ENCODE measurements at places on chromosomes 12 and 14.

DNA sequence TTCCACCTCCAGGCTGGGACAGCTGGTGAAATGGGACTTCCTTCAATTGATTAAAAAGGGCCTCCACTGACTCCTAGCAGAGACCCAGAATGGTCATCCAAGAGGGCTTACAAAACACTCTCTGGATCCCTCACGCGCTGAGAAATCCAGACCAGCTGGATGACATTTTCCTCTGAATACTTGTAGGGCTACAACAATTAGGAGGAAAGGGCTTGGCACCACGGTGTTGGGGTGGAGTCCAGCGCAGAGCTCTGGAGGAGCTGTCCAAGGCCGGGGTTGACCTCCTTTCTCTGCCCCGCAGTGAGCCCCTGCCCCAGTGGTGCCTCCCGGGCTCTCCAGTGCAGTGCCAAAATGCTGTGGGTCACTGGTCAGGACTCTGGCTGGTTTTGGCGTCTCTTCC lies 189.0 kb upstream of the CCND2 start:
- DNase-seq, result no peak

GRCh38 chr14:76761960-76762410 lies 717 bp downstream of the VASH1 start:
- DNase-seq, result no peak

DNA sequence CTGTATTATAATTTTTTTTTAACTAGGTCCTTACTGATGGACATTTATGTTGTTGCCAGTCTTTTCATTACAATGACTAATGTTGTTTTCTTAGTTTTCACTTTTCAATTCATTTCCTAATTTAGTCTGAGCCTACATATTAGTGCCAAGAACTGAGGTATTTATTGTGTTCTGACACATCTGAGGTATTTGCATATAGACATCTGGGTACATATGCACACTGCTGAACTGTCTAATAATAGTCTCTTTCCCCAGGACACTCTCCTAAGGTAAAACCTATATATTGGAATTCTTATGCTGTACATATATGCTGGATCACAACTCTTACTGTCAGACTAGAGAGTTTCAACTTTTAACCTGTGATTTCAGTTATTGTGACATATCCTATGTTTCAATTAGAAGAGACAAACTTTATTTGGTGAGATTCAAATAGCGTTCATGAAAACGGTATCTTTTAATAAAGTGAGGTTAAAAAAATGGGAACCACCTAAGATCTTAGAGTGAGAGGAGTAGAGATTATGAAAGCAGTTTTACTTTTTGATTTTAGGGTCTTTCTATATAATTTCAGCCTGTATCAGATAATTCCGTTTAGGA lies 263.2 kb downstream of the RAD51B start:
- DNase-seq, result no peak

GRCh38 chr12:64083285-64084210 lies 138.5 kb downstream of the KICS2 start:
- peak; percentile 69 for DNase-seq

DNA sequence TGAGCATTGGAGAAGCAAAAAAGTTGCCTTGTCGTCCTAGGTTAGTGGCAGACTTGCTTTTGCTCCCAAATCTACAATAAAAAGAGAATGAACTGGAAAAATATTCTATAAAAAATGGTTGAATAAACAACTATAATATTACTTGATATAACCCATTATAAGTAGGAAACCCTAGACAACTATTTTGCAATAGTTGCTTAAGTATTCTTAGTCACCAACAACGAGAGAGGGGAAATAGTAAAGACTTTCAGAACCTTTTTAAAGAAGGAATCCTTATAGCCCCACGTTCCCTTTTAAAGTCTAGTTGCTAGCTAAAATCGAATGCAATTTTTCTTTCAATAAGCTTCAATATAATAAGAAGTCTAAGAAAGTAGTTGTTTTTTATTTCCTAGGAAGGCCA lies 17.5 kb downstream of the AQP6 start:
- no peak for DNase-seq

GRCh38 chr12:81615026-81615588 lies 144.0 kb downstream of the PPFIA2 start:
- DNase-seq, result no peak

DNA sequence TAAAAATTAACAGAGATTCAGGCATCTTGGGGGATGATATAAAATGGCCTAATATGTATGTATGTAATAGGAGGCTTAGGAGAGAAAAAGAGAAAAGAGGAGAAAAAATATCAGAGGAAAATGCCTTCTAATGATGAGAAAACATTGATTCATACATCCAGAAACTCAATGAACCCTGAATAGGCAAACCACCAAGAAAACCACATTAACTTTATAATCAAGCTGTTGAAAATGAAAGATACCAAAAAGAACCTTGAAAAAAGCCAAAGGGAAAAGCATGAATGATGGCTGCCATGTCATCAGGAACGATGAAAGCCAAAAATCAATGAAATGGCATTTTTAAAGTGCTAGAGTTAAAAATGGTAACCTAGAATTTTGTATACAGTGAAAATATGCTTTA lies 180.2 kb downstream of the EPS8 start:
- no peak for DNase-seq

- DNase-seq, result no peak
Measured at GRCh38 chr12:92036061-92036620, 109.5 kb downstream of the BTG1 start.

- no peak for DNase-seq
Measured at GRCh38 chr14:104434214-104435076, 145.1 kb upstream of the C14orf180 start.

GRCh38 chr12:8831116-8831515 lies 8.7 kb downstream of the A2ML1 start:
- DNase-seq, result no peak

DNA sequence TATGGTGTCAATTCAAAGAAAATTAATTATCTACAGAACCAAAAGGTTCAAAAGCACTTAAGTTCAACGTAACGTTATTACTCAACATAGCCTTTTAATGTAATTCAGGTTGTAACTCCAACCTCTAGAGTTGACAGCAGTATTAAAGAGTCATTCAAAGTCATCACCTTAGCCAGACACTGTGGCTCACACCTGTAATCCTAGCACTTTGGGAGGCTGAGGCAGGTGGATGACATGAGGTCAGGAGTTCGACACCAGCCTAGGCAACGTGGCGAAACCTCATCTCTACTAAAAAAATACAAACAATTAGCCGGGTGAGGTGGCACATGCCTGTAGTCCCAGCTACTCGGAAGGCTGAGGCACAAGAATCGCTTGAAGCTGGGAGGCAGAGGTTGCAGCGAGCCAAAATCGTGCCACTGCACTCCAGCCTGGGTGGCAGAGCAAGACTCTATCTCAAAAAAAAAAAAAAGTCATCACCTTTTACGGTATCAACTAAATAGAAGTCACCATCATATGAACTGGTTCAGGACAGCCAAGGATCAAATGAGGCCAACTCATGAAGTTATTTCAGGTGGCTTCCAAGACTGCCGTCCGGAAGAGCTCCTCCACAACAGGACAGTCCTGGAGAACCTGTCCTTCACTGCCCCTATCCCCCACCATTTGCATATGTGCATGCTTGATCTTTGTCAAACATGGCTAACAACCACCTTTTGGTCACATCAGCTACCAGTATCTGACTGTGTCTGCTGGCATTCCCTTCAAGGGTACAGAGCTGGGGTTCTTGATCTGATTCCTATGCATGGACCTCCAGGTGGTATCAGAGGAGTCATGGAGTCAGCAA lies 4.2 kb downstream of the PPTC7 start:
- DNase-seq, result no peak

DNA sequence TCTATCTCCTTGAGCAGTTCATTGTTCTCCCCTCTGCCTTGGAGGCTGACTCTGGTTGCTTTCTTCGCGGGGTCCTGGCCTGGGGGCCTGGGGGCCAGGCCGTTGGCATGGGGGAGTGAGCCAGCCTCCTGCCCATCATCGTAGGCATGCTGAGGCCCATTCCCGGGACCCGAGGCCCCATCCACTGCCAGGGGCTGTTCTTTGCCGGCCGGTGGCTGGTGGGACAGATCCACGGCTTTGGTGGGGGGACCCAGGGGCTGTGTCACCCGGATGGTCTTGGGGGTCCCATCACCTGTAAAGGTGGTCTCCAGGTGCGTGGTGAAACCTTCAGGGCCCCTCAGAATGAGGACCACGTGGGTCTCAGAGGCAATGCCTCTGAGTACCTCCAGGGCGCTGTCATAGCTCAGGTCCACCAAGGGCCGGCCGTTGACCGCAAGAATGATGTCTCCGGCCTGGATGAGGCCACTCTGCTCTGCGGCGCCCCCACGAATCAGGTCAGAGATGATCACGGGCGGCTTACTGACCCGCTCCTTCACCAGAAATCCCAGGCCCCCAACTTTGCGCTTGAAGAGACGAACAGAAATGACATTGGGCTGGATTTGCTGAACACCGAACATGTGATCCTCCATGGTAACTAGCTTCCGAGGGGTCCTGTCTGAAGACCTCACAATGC lies 30.8 kb downstream of the NOS1 start:
- no peak for DNase-seq

DNA sequence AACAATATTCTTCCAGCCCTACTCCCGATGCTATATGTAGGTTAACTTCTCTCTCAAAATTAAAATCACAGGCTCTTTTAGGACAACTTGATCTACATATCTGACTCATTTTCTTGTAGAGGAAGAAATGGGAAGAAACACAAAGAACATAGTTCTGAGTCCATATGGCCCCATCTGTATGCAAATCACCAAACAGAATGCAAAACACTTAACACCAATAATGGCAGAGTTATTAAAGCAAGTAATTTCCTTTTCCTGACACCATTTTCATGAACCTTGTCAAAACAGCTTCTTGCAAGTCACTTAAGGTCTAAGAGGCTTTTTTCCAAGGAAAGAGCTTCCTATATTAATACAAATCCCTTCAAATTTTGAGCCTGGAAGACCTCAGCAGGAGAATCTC lies 300.4 kb upstream of the CLEC14A start:
- DNase-seq, result peak; percentile 15

DNA sequence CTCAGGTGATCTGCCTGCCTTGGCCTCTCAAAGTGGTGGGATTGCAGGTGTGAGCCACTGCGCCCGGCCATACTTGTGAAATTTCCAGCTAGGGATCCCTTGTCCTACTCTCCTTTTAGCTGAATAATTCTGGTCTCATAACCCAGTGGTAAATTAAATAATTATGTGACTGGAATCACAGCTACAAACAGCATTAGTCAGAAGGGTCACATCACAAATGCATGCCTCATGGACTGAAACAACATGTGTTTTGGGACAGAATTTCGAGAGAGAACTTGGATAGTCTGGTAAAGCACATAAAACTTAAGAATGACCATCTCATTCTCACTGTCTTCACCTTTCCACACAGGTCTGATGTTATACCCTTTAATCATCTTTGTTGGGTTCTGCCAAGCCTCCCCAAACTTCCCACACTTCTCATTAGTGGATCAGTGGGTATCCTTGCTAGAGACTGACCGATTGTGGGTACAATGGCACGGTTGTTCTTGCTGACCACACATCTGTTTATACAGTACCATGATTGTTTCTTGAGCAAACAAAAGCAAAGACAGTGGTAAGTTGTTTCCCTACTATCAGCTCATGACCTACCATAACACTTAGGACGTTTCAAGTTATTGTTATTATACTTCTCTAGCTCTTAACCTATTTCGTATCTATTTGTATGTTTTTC lies 5.1 kb downstream of the GPRC5D start:
- no peak for DNase-seq

DNA sequence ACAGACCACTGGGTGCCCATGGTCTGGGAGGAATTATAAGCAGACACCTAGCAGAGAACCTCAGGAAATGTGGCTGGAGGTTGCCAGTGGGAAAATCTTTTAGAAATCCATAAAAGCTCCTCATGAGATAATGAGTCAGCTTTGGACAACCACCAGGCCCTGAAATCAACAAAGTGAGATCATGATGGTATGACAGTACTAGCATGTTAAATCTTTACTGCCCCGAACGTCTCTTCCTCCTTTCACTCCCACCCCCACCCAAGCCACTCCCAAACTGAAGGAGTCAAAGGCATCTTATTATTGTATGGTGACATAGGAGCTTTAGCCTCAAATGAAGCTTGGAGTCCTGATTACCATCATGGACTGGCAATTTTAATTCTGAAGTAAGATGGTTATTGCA lies 240.0 kb downstream of the DIO2 start:
- DNase-seq, result no peak

- no peak for DNase-seq
Measured at GRCh38 chr14:94334872-94335271, 11.7 kb upstream of the SERPINA6 start.

DNA sequence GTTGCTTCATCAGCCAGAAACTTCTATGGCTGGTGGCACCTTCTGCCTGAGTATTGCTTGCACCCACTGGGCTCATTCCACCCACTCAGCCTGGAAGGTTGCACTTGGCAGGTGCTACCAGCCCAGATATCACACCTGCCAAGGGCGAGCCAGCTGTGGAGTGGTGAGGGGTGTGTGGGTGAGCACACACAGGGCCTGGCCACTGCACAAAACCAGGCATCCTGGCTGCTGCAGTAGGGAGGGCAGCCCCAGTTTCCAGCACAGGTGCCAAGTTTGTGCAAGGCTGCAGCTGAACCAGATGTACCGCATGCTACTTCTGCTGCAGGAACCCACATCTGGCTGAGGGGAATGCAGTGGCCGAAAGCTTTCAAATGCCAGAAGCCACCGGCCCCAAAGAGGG lies 1147.8 kb downstream of the FSCB start:
- no peak for DNase-seq

DNA sequence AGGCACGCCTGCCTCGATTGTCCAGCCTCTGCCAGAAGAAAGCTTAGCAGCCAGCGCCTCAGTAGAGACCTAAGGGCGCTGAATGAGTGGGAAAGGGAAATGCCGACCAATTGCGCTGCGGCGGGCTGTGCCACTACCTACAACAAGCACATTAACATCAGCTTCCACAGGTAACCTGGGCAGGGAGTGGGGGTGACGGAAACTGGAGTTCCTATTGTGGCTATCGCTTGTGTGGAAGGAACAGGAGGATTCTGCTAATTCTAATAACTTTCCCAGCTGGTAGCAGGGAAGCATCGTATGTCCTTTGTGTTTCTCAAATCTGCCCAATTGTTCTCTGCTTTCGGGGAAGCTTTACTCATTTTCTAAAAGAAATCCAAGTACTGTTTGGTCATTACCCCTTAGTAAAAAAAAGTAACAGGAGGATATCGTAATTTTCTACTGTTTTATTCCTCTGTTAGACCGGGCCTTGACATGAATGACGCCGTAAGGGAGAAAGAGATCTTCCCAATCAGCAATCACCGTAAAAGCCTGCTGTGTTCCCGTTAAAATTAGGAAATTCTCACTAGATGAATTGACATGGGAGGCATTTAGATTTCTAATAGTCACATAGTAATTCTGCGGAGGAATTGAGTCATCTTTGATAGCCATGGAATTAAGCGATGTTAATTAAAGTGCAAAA lies 449 bp downstream of the THAP2 start:
- DNase-seq, result no peak
